ENCODE measurements at places on chromosomes 6 and 20. TPM values are rescaled to one million over a fixed set of nuclear protein-coding genes. Genes with fewer than 3 reads are reported as not detected.

Gene DLK2
- total RNA-seq: 1.5 TPM

Gene IP6K3
- total RNA-seq: 1.1 TPM

Gene PSMB9
- total RNA-seq: 174 TPM

Gene RAET1L
- total RNA-seq: not detected

Gene FAM83C
- total RNA-seq: not detected

Gene TRIM38
- total RNA-seq: 7.7 TPM

Gene HTR1E
- not detected for total RNA-seq

Gene DEFB125
- total RNA-seq: not detected

Gene GRIK2
- 0.88 TPM for total RNA-seq

Gene XKR7
- total RNA-seq: not detected

Gene HSPA1B
- total RNA-seq: 82.1 TPM

Gene MUCL3
- not detected for total RNA-seq

Gene IL20RA
- not detected for total RNA-seq

Gene PAQR8
- total RNA-seq: 14.5 TPM

Gene PRKN
- not detected for total RNA-seq

Gene DEF6
- 0.72 TPM for total RNA-seq

Gene HSPA1L
- total RNA-seq: 0.68 TPM

Gene EEF1A2
- 17.6 TPM for total RNA-seq

Gene SIRPB2
- total RNA-seq: not detected

Gene OR12D3
- total RNA-seq: not detected

Gene KCNQ5
- total RNA-seq: not detected

Gene DNMT3B
- 6.8 TPM for total RNA-seq

Gene MAP1LC3A
- 55.0 TPM for total RNA-seq

Gene TRIM10
- total RNA-seq: not detected

Gene DZANK1
- total RNA-seq: 3.2 TPM

Gene SLC16A10
- total RNA-seq: not detected

Gene UST
- total RNA-seq: 5.7 TPM

Gene TULP4
- 49.3 TPM for total RNA-seq

Gene NDUFAF4
- 57.6 TPM for total RNA-seq

Gene KLC4
- 9.4 TPM for total RNA-seq

Gene TRIM15
- not detected for total RNA-seq

Gene PNPLA1
- not detected for total RNA-seq

Gene SOX4
- total RNA-seq: 10.8 TPM

Gene VGLL2
- total RNA-seq: not detected

Gene CRISP3
- total RNA-seq: not detected

Gene OTOR
- not detected for total RNA-seq

Gene EPHA7
- total RNA-seq: not detected

Gene TCP11
- total RNA-seq: not detected

Gene PHACTR1
- total RNA-seq: 5.9 TPM

Gene METTL24
- not detected for total RNA-seq

Gene KIAA1755
- 1.1 TPM for total RNA-seq

Gene TPD52L2
- total RNA-seq: 137 TPM

Gene DUSP15
- not detected for total RNA-seq

Gene ENPP1
- 30.0 TPM for total RNA-seq

Gene KCNG1
- total RNA-seq: 17.9 TPM

Gene TCF21
- not detected for total RNA-seq

Gene APMAP
- 236 TPM for total RNA-seq

Gene PYGB
- total RNA-seq: 70.8 TPM

Gene LTB
- total RNA-seq: not detected

Gene ENPP4
- total RNA-seq: 0.29 TPM

Gene TRAPPC3L
- not detected for total RNA-seq

Gene PFDN4
- total RNA-seq: 200 TPM
